ENCODE measurements at places on chromosomes 5 and 9.

- no peak for DNase-seq
These were observed 128.5 kb downstream of the RGS3 start for GRCh38 chr9:113591899-113592625.

DNA sequence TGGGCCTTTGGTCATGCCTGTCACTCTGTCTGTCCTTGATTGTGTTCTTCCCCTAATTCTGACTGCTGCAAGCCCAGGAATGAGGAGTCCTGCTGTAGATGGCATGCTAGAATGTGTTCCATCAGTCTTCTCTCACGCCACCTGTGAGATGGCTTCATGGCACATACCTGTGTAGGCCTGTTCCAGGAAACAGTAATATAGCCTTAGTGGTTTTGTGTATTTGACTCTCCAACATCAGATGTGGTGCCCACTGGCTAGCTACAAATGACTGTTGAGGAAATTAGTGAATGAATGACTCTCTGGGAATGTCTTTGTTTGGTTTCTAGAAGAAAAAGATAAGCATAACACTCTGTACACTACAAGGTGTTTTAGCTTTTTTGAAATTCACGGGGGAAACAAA, 367.5 kb downstream of the KDM4C start:
- no peak for DNase-seq

GRCh38 chr9:127523312-127523851, 72.1 kb downstream of the LRSAM1 start:
- no peak for DNase-seq

- DNase-seq: no peak
These were observed 12.9 kb downstream of the TLE4 start for GRCh38 chr9:79584655-79584982.

Measured in left ventricle myocardium inferior (tissue), 1 donor.